Kasumi-1 (cell line): ENCODE measurements at places on chromosomes 1 and 21.

DNA sequence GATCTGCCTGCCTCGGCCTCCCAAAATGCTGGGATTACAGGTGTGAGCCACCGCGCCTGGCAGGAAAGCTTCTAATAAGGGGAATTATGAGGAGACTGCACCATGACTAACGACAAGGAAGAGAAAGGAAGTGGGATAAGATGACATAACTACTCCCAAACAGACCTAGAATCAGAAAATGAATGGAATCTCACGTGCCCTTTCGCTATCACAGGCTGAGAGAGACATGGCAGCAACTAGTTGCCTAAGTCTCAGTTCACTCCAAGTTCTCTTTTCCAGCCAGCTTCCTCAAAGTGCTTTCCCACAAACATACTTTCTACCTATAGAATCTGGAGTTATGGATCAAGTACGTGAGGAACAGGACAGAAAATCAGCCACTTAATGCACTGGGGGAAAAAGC lies 2.0 kb downstream of the PI4KB start:
- DNase-seq: no peak

GRCh38 chr1:30525971-30526651 lies 197.3 kb downstream of the MATN1 start:
- no peak for DNase-seq

DNA sequence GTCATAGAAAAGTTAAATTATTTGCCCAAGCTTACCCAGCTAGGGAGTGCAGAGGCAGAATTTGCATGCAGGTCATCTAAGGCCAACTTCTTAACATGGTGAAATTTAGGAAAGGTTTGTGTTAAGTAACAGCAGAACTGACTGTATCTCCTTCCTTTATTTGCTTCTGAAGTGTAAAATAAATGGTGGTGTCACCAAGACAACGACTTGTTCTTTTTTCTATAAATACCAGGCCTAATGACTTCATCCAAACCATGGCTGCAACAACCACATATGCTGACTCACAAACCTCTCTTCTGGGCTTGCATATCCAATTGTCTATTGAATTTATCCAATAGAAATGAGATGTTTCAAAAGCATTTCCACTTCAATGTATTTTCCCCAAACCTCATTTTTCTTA lies 19.1 kb downstream of the COL24A1 start:
- peak; percentile 62 for DNase-seq

GRCh38 chr1:236154671-236155398 lies 12.5 kb downstream of the GPR137B start:
- DNase-seq: no peak

- DNase-seq: no peak
Observed at GRCh38 chr1:47782414-47783166, 214.6 kb downstream of the TRABD2B start.
